ENCODE measurements at places on chromosomes 4 and X. TPM values are rescaled to one million over a fixed set of nuclear protein-coding genes. Genes with fewer than 3 reads are reported as not detected.

DNA sequence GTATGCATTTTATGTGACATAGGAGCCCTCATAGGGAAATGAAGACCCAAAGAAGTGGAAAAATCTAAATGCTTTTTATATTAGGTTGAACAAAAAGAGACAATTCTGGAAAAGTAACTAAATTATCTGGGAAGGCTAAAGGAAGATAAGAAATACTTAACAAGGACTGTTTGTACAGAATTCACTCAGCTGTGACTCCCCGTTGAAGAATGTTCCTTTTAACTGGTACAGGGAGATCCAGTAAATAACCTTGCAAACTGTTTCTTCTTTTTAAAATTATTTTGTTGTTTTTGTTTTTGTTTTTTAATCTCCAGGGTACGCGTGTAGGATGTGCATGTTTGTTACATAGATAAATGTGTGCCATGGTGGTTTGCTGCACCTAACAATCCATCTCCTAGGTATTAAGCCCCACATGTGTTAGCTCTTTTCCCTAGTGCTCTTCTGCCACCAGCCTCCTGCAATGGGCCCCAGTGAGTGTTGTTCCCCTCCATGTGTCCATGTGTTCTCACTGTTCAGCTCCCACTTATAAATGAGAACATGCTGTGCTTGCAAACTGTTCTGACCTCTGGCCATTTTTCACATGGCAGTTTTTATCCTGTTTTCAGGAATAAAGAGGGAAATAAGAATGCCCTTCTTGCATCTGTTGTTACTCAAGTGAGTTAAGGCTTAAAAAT lies 81.7 kb downstream of the PWWP3B start:
- DNase-seq = no peak

GRCh38 chr4:87704001-87704400 lies 53.9 kb downstream of the DMP1 start:
- DNase-seq = no peak

Gene BEX4
- 19.1 TPM for total RNA-seq

- DNase-seq = peak; percentile 31
These were observed 57.6 kb upstream of the LGI2 start for GRCh38 chr4:25088093-25088952.

- peak; percentile 1 for DNase-seq
These were observed 168.8 kb upstream of the FAM47A start for GRCh38 chrX:34300871-34301270.

- no peak for DNase-seq
These were observed 110.6 kb downstream of the SH3KBP1 start for GRCh38 chrX:19776753-19777152.

DNA sequence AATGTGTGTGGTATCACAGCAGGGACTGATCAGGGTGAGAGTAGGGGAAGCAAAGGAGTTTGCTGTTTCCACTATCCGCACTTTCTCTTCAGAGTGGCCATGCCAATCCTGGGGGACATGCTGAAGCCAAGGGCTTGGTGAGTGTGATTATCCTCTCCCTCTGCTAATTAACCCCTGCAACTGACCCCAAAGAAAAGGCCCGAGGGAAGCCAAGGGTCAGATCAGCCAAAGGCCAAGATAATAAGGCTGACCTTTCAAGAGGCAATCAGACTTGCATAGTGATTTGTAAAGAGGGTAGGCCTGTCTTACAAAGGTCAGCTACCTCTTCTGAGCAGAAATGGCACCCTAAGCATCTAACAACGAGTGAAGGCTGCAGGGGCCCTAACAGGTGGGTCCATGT lies 420.5 kb upstream of the CPEB2 start:
- DNase-seq = no peak

GRCh38 chr4:99024481-99025275 lies 29.2 kb downstream of the METAP1 start:
- DNase-seq = no peak

DNA sequence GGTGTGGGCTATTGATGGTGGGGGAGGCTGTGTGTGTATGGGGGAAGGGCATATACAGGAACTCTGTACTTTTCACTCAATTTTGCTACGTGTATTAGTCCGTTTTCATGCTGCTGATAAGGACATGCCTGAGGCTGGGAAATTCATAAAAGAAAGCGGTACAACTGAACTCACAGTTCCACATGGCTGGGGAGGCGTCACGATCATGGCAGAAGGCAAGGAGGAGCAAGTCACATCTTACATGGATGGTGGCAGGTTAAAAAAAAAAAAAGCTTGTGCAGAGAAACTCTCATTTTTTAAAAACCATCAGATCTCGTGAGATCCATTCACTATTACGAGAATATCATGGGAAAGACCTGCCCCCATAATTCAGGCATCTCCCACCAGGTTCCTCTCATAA lies 152.3 kb downstream of the NEK1 start:
- no peak for DNase-seq

Gene EXOC1L
- not detected for total RNA-seq

DNA sequence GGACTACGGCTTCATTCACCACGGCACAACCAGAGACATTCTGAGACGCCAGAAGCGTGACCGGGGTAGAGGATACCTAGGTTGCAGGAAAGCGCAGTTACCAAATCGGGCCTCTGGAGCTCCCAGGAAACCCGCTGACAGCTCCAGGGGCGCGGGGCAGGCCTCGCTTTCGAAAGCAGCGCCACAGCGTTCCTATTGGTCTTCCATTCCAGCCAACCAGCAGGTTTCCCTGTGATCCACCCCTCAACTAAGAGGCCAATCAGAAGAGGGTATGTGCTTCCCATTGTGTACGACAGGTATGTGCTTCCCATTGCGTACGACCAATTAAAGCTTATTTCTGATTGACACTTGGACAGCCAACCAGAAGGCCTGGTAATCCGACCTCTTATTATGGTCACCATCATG lies 14.9 kb downstream of the SNX12 start:
- no peak for DNase-seq

GRCh38 chr4:185965426-185966384 lies 103.3 kb upstream of the TLR3 start:
- DNase-seq = no peak

- no peak for DNase-seq
These were observed 68.6 kb downstream of the ENPEP start for GRCh38 chr4:110544594-110544993.

GRCh38 chr4:91256043-91256442 lies 1047.7 kb upstream of the GRID2 start:
- DNase-seq = no peak

Gene HTN3
- total RNA-seq = not detected

GRCh38 chr4:184444215-184444952 lies 30.0 kb downstream of the IRF2 start:
- DNase-seq = no peak

Gene CD99L2
- 19.9 TPM for total RNA-seq

DNA sequence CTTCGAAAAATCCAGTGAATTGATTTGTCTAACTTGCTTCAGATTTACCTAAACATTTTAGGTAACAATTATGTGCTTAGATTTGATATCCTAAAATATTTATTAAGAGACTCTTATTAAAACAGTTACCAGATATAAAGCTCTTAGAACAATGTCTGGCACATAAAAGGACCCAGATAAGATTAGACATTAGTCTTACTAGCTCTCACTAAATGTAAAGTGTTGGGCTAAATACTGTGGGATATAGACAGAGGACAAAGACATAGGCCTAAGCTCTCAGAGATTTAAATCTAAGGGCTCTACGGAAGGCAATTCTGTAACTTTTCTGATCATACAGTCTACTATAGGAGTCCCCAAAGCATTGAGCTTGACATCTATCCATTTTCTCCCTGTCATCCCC lies 94.4 kb upstream of the TRPC3 start:
- no peak for DNase-seq

GRCh38 chrX:54181202-54181953 lies 1.7 kb downstream of the FAM120C start:
- DNase-seq = no peak

GRCh38 chr4:168598191-168598590 lies 101.3 kb downstream of the PALLD start:
- DNase-seq = no peak

GRCh38 chrX:73785493-73785892 lies 222.5 kb downstream of the CHIC1 start:
- no peak for DNase-seq

DNA sequence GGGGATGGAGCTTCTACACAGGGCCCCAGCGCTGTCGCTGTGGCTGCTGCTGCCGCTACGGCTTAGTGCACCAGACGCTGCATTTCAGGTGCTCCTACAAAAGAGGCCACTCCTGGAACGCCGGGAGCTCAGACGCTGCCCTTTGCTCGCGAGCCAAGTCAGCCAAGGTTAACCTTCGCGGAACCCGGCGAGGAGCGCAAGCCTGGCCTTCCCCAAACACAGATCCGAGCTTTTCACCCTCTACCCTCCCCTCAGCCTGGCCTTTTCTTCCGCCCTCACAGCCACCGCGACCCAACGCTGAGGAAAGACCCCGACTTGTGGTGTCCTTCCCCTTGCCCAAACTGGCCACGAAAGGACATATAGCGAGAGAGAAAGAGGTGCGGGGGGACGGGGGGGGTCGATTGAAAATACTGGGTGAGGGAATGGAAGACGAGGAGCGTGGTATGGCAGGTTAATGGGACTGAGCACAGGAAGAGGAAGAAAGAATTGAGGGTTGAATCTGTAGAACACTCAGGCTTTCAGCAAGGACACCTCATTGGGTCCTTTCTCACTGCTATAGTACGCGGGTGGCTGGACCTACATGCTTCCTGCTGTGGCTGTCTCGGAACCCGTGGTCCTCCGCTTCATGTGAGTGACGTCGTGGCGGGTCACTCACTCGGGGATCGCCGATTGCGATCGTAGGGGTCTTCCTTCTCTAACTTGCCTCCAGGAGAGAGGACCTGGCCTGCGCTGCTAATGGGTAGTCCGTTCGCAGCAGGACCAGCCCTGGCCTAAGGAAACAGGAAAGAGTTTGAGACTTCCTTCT lies at the start of the genes AIMP1 and TBCK:
Gene AIMP1, plus strand, starts transcription at position 583 of the 805 bp plus-strand sequence. CDS start 8,460 bp downstream, outside the sequence.
Gene TBCK, minus strand, starts transcription at position 242 of the 805 bp plus-strand sequence. CDS start 7,249 bp downstream, outside the sequence.
- peak; percentile 84 for DNase-seq

- no peak for DNase-seq
These were observed 53.6 kb downstream of the APOO start for GRCh38 chrX:23854122-23854521.

DNA sequence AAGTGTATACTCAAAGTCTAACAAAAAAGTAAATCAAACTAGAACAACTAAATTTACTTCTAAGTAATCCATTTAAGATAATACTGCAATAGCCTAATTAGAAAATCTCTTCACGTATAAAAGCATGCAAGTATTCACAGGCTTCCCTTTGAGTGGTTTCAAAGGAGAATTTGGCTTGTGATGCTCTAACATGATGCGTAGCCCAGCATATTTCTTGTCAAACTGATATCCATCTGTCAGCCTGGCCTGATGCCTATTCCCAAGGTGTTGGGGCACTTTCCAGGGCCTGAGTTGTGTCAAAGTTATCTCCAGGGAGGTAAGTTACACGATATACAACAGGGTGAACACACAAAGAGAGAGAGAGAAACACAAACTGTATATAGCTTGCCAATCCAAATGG lies 287.0 kb upstream of the MAGEB18 start:
- DNase-seq = no peak

DNA sequence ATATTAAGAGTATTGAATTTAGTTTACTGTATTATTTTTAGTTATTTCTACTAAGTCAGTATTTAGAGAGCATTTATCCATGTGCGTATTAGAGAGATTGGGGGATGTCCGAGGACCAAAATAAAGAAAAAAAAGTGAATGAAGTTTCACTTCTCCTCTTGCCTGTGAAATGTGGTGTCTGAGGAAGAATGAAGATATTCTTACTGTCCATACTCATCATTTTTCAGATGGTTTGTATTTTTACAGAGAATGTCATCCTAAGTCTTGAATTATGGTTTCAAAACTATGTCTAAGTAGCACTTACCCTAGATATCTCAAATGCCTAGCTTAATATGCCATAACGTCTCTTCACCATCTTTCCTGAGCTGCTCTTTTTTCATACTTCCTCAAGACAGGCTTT lies 854.3 kb downstream of the C4orf33 start:
- no peak for DNase-seq

DNA sequence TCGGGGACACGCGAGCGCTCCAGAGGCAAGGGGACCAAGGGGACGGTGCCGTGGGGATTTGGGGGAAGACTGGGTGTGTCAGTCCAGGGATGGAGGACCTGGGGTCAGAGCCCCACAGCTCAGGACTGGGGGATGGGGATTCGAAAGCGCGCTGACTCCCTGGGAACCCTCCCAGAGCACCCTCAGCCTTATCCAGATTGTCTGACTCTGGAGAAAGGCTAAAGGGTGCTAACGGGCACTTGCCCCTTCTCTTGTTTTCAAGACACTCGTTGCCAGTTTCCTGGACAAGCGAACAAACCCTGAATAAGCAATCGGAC lies 1.1 kb downstream of the DOCK11 start:
- DNase-seq = no peak

Gene RIBC1
- 3.0 TPM for total RNA-seq

DNA sequence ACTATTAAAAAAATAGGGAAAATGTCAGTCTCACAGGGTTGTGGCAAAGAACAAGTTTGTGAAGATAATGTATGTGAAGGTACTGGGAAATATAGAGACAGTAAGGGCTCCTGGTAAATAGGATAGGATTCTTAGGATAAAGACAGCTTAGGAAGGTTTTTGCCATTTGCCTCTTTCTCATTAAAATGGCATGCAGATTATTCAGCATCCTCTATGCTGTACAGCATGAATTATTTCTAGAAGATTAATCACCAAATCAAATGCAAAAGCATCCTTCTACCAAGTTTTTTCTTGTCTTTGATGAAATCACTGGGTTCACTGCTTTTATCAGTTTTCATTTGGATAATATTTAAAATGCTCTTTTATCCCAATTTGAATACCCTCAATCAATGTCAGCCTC lies 142.8 kb downstream of the NDST3 start:
- no peak for DNase-seq

- DNase-seq = no peak
These were observed 17.3 kb downstream of the COQ2 start for GRCh38 chr4:83267121-83267829.

DNA sequence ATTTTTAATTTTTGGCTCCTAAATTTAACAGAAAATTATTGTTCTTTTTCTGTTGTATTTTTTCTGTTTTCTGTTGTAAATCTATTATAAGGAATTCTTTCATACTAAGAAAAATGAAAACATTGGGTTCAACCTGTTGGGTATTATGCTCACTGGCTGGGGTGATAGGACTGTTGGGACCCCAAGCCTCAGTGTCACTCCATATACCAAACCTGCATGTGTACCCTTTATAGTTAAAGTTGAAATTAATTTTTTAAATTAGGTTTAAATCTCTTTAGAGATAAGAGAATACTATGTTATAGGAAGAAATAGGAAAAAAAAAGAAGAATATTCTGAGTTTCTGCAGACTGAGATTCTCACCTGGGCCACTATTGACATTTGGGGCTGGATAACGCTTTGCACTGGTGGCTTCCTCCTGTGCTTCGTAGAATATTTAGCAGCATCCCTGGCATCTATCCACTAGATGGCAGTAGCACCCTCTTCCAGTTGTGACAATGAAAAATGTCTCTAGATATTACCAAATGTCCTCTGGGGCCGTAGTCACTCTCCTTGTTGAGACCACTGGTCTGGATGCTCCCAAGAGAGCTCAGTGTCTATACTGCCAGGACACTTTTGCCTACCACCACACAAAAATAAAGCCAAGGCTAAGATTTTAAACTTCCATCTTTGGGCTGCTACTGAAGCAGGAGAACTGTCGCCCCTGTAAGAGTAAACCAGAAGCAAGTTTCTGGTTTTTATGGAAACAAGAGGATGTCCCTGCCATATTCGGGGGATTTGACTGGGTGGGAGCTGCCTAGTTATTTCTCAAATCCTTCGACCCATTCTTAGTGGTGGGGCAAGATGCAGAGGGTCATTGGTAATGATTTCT lies 22.4 kb upstream of the CLTRN start:
- peak; percentile 79 for DNase-seq
